ENCODE measurements at places on chromosomes 13 and 19.

DNA sequence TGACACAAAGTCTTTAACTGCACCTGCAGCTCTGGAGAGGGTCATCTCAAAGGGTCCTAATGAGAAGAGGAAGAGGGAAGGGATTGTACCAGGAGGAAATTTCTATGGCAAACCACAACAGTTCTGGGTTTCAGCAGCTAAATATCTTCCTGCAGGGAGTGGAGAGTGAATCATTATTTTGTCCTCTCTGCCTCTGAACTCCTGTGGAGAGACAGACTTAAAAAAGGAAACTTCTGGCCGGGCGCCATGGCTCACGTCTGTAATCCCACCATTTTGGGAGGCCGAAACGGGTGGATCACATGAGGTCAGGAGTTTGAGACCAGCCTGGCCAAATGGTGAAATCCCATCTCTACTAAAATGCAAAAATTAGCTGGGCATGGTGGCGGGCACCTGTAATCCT, 16.9 kb upstream of the C1QTNF9 start:
- no peak for DNase-seq

DNA sequence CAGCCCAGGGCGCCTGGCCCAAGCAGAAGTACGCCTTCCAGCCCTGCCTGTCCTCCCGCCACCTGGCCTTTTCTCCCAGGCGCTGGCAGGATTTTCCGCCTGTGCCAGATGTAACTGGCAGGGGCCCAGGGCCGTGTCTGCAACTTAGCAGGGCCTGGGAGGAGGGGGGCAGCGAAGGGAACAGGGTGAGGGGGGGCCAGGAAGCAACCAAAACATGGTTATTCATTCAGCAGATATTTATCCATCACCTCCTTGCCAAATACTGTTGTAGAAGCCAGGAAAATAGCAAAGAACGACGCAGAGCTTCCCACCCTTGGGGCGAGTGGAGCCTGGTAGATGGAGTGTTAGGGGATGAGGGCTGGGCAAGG, 5.6 kb downstream of the TLE6 start:
- DNase-seq = no peak

GRCh38 chr19:17333611-17334413, 843 bp downstream of the ANO8 start:
- peak; percentile 38 for DNase-seq

DNA sequence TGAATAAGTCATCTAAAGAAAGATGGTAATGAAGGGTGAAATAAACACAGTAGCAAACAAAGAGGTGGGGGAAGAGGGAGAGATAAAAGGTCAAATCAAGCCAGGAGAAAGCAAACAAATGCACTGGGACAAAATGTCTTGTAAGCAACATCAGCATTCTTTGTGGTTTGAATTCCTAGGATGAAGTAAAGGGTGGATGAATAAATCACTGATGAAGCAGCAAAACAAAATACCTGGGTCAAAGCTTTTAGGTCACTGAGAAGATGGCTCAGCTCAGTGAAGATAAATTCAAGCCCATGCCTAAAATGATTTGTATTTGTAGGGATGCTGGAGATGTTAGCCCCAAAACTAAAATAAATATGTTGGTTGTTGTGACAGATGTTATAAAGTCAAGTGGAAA, 86.5 kb upstream of the FBXL3 start:
- DNase-seq = no peak

GRCh38 chr19:7733376-7733775, 1.5 kb upstream of the CLEC4G start:
- no peak for DNase-seq

GRCh38 chr19:45428384-45429231, 4.9 kb upstream of the ERCC1 start:
- no peak for DNase-seq

DNA sequence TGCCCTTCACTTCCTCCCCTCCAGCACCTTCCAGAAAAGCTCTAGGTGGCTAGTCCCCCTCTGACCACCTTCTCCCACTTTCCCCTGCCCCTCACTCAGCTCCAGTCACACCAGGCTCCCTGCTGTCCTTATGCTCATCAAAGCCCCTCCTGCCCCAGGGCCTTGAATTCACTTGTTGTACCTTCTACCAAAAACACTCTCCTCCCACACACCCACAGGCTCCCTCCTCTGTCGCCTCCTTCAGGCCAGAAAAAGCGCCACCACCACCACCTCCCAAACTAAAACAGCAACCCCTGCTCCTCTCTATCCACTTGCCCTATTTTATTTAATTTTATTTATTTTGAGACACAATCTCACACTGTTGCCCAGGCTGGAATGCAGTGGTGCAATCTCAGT, 4.8 kb upstream of the CEACAM16 start:
- no peak for DNase-seq

GRCh38 chr19:50507376-50507775, 3.6 kb downstream of the JOSD2 start:
- no peak for DNase-seq

GRCh38 chr13:75541287-75541686, 3.6 kb upstream of the COMMD6 start:
- no peak for DNase-seq

- no peak for DNase-seq
Observed at GRCh38 chr19:31427857-31428256, 78.6 kb upstream of the TSHZ3 start.

DNA sequence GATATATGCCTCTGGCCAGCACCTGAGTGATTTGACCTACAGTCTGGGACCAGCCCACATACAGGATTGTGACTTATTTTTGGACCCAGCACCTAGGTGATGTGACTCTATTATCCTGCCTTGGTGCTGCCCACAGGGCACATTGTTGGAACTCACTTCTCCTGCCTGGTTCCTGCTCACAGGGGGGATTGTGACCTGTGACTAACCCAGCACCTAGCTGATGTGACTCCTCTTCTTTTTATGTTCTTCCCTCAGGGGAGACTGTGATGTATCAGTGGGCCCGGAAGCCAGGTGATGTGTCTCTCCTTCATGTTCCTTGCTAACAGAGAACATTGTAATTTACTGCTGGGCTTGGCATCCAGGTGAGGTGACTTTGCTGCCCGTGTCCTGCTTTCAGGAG, 63.0 kb upstream of the ZNF724 start:
- DNase-seq = no peak

DNA sequence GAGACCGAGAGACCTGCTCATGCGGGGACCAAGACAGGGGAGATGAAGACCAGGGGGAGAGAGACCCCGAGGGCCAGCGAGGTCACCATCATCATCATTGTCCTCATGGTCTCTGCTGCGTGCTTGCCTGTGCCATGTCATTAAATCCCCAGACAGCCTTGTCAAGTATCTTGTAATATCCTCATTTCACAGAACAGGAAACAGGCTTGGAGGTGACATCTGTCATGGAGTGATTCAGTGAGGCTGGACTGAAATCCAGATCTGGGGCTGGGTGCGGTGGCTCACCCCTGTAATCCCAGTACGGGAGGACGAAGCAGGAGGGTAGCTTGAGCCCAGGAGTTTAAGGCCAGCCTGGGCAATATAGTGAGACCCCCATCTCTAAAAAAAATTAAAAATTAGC, 5.9 kb upstream of the NANOS2 start:
- no peak for DNase-seq

- no peak for DNase-seq
Observed at GRCh38 chr13:89363144-89363543, 1692.0 kb downstream of the SLITRK5 start.

DNA sequence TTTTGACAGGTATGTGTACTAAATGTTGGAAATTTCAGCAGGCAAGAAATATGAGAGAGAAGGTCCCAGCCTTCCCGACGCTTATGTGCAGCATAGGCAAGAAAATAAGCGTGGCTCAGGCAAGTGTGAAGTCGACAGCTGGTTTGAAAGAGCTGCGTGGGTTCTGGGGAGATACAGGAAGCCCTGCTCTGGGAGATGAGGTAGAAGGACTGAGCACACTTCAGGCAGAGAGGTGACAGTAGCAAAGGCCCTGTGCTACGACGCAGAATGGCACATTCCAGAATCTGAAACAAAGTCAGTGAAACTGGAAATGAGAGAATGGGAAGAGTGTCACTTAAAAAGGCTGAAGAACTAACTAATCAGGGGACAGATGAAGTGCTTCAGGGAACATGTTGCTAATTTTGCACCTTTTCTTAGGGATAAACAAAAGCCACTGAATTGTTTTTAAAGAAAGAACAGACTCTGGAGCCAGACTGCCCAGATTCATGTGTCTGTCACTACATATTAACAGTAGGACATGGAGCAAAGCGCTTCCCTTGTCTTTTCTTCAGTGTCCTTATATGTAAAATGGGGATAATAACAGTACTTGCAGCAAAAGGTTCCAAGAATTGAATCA, 160.1 kb downstream of the SPRY2 start:
- no peak for DNase-seq

- no peak for DNase-seq
Observed at GRCh38 chr13:78689011-78689410, 30.1 kb upstream of the OBI1 start.

- DNase-seq = no peak
Observed at GRCh38 chr19:35703343-35703742, 1.0 kb upstream of the ZBTB32 start.

DNA sequence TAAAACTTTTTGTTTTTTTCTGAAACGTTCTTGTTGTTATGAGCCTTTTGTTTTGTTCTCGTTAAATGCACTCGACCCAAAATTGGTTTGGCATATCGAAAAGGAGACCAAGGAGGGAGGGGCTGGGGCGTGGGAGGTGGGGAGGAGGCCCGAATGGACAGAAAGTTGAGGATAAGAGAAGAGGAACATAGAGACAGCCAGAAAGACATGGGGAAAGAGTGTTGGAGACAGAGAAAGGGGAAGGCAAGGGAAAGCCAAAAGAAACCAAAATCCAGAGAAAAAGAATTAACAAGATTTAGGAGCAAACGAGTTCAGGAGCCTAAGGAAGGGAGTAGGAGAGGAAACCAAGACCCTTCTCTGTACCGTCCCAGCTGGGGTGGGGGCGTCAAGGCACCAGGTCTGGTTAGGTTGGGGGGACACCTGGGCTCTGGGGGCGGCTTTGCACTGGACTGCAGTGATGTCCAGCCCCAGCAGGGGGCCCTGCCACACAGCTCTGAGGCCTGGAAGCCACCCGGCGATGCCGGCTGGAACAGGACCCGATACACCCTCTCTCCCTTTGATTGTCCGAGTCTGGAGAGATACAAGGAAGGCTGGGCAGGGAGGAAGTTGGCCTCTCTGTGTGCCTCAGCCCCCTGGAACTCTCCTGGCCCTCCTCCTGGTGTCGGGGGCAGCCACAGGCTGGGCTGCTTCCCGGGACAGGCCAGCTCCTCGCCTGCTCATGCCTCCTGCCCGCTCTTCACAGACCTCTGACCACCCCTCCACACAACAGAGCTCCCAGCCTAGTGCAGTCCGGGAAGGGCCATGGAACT, 11.6 kb upstream of the ASF1B start:
- peak; percentile 7 for DNase-seq

DNA sequence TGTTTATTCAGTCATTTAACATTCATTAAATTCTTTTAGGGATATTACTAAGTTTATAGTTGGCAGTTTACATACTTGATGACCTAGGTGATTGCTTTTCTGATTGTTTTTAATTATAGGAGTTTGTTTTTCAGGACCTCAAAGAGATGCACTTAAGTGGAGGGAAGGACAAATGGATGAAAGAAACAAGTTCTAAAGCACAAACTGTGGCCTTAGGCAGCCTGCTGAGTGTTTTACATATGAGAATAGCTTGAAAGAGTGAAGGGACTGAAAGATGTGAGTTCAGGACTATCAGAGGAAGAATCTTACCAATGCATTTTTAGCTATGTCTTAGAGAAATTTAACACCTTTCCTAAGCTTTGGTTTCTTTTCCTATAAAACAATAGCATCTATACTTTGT, 402.6 kb downstream of the KLF12 start:
- DNase-seq = no peak

- no peak for DNase-seq
Observed at GRCh38 chr13:45339867-45340266, 1.1 kb downstream of the TPT1 start.

DNA sequence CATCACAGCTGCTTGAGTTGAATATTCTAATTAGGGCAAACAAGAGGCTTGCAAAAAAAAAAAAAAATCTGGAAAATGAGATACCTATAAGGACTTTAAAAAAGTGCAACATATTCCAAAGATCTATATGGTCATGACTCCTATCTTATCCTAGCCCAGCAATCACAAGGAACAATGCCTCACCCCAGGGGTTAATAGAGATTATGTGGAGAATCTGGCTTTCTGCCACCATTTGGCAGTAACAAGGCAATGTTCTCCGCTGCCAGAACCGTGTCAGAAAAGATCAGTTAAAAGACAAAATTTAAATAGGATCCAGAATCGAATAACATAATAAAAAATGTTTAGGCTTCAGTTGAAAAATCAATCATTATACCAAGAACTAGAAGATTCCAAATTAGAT, 1643.2 kb upstream of the PRR20A start:
- no peak for DNase-seq

GRCh38 chr13:20824762-20825476, 51.2 kb upstream of the EEF1AKMT1 start:
- DNase-seq = no peak

DNA sequence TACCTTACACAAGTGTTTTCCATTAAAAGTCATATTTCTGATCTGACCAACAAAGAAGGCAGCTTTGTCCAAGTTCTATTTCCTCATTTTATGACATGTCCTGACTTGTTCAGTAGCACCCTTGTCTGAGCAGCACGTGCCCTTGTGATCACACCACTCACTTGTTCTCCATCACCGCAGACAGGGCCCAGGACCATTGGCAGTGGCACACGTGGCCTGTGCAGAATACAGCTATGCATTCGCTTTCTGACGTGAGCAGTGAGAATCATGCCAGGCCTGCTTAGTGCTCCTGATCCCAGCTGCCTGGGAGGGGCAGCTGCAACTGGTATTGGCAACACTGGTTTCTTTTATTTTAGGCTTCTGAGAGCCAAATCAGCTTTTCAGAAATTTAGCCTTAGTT, 134.2 kb downstream of the FRY start:
- DNase-seq = no peak

DNA sequence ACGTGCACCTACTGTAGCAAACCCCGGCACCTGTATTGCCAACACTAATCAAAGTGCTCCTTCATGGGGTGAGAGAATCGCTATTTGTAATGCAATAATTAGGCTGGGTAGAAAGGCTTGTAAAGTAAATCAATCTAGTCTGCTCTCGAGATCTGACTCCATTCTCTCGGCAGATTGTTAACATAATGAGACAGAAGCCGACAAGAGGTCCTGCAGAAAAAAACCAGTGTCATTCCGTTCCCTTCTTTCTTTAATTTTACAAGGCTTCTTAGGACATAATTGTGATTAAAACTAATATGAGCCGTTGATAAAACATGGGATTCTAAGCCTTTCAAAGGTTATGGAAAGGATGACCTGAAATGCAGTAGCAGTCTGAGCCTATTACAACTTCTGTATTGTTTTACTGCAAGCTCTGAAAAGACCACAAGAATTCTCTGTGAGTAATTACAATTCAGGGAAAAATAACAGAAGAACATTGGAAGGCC, 530.0 kb downstream of the PCDH9 start:
- no peak for DNase-seq

- peak; percentile 37 for DNase-seq
Observed at GRCh38 chr13:45362939-45363338, 22.0 kb upstream of the TPT1 start.

DNA sequence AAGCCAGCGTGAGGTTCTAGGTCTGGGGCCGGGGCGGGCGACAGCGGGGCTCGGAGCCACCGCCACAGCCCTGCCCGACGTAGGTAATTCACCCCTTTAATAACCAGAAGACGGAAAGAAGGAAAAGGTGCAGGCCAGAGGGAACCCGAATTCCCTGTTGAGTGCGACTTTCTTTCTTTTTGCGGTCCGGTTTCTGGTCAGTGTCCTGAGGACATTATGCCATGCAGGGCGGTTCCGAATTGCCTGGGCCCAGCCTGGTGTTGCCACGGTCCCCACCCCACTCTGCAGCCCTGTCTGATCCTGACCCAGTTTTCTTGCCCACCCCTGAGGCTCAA, 18.4 kb upstream of the TFDP1 start:
- DNase-seq = no peak

- no peak for DNase-seq
Observed at GRCh38 chr13:52615134-52615801, 27.0 kb upstream of the HNRNPA1L2 start.
